ENCODE measurements at places on chromosomes 6 and 20.

- no peak for DNase-seq
Measured at GRCh38 chr20:49320460-49320859, 42.6 kb upstream of the ZNFX1 start.

DNA sequence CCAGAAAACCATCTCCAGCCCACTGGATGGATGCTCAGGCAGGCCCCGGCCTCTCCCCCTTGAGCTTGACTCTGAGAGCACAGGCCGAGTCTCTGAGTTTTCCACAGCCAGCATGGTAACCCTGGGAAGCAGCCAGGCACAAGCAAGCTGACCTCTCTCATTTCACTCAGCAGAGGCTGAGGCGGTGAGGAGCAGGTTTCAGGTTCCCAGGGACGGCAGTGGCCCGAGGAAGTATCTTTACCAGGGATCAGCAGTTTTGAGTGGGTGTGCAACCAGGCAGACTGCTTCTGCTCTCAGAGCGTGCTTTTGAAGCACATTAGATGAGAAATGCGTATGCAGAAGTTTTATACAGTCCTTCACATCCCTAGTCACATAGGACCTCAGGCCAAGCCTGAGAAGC lies 12.6 kb downstream of the HCK start:
- DNase-seq = no peak

DNA sequence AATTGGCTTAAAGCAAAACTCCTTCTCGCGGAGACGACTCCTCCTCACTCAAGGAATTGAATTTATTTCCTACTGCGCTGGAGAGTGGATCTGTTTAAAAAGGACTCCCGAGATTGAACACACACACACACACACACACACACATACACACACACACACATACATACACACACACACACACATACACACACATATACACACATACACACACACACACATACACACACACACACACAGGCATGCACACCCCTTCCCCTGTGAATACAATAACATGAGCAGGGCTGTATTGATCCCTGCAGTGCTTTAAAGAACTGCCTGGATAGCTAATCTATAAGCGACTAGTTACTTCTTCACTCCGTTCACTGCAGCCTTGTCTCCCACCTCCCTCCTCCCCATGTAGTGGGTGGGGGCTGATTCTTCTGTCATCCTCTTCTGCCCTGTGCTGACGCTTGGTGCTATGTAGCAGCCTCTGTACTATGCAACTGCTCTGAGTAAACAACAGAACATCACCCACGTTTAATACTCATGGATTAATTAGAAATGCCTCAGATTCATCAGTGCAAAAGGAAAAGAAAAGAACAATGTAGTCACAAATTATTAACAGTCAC lies 549.0 kb downstream of the CDH26 start:
- no peak for DNase-seq

GRCh38 chr6:116158641-116159040 lies 32.7 kb upstream of the COL10A1 start:
- no peak for DNase-seq

- peak; percentile 78 for DNase-seq
Measured at GRCh38 chr20:48846516-48847492, 19.0 kb upstream of the PREX1 start.

DNA sequence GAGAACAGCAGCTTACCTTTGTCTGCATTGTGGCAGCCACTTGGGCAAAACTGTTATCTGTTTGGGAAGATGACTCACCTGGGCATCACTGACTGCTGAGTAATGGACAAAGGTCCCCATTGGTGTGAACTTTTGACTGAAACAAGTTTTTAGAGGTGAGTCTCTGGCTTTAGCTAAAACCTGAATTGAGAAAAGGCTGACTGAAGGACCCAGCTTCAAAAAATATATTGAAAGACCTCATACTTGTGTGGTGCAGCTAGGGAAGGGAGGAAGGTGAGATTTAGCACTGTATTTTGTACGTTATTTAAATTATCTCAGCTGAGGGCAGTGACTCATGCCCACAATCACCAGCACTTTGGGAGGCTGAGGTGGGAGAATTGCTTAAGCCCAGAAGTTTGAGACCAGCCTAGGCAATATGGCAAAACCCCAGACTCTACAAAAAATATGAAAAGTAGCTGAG lies 4.5 kb upstream of the CITED2 start:
- DNase-seq = no peak

GRCh38 chr6:154247119-154247861 lies 109.3 kb downstream of the IPCEF1 start:
- DNase-seq = no peak

DNA sequence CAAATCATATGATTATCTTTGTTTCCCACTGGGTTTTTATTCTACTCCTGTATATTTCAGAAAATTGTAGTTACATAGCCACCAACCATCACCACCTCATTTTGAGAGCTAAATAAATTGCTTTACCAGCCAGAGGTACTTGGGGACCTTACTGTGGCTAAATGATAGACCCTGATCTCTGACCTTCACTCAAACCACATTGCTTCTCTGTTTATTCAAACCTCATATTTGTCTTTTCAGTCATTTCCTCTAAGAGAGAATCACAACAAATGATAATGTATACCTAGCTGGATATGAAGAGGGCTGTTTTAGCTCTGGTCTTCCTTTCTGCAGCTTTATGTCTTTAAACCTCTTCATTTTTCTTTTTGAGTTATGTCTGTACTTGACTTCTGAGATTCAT lies 142.8 kb downstream of the ADGB start:
- no peak for DNase-seq

DNA sequence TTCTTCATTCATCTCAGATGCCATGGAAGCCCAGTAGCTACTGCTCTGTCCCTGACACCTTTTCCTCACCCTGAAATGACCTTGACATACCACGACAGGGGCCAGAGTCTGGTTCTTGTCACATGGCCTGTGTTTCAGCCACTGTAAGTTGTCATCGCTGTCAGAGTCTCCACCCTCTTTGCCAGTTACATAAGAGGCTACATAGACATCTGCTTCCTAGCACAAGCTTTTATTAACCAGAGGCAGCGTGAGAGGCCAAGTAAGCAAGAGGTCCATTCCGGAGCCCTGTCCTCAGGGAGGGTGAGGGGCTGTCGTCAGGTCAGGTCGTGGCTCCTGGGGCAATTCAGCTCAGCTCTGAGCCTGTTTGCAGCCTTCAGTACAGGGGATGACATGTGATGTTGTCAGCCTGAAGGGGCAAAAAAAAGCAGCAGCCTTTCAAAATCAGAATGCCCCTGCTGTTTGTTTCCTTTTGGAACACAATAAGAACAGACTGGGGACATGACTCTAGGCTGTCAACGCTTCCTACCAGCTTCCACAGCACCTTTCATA lies 146.3 kb downstream of the MTFR2 start:
- DNase-seq = no peak

- no peak for DNase-seq
Measured at GRCh38 chr20:33183312-33183711, 15.4 kb downstream of the BPIFA2 start.

DNA sequence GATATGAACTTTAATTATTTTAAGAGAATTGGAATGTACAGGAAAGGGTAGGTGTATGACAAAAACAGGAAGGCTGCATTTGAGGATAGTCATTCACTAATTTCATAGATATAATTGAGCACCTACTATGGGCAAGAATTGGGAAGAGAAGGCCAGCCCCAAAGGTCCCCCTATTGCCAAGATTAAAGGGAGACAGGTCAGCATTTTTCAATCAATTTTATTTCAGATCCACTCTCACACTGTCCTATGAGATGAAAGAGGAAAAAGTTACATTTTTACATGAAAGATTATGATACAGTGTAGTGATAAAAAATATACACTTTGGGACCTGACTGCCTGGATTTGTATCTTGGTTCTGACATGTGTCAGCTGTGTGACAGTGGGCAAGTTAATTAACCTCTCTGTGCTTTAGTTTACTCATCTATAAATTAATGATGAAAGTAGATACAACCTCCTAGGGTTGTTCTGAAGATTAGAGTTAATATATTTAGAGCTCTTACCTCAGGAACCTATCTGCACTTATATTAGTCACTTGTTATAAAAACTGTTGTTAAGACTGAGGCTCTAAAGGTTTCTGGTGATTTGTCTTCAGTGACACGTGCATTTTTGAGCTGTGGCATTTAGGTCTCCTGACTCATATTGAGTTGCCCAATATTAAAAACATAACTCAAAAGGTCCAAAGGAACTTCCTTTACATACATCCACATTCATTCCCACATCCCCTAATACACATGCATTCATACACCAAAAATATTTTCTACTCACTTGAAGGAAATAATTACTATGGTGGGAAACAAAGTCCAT lies 45.7 kb downstream of the SCGN start:
- no peak for DNase-seq

DNA sequence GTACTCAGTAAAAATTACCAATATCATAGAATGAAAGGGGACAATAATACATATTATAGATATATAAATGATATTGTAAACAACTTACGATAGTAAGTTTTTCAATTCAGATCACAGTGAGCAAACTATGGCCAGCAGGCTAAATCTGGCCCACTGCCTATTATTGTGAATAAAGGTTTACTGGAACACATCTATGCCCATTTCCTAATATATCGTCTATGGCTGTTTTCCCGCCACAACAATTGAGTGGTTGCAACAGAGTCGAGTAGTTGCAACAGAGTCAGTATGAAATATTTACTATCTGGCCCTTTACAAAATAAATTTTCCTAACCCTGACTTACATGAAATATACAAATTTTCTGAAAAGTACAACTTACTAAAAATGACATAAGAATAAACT lies 297.3 kb upstream of the KCNQ5 start:
- DNase-seq = no peak

DNA sequence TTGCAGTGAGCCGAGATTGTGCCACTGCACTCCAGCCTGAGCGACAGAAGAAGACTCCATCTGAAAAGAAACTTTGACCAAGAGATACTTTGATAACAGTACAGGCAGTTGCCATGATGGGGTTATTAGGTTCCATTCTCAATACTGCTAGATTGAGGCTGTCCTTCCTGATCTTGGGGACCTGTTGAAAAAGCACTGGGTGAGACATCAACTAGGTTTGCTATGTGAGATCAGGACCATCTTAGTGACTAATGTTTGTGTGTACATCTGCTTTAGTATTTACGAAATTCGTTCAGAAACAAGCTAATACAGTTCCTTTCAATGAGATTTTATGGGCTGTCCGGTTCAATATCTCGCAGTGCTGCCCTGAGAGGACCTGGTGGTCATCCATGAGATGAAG lies 2.6 kb downstream of the DSE start:
- DNase-seq = no peak

GRCh38 chr6:52787917-52788316 lies 15.7 kb downstream of the GSTA1 start:
- DNase-seq = no peak

DNA sequence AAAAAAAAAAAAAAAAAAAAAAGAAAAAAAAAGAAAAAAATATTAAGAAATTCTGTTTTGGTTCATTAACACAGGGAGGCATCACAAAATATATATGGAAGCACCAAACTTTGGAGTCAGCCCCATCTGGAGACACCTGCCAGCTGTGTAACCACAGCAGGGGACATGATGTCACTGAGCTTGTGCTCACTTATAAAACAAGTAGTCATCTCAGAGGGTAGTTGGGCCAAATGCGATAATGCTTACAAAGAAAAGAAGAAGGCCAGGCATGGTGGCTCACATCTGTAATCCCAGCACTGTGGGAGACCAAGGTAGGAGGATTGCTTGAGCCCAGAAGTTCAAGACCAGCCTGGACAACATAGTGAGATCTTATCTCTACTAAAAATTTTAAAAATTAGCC lies 1.1 kb upstream of the BNIP5 start:
- no peak for DNase-seq

DNA sequence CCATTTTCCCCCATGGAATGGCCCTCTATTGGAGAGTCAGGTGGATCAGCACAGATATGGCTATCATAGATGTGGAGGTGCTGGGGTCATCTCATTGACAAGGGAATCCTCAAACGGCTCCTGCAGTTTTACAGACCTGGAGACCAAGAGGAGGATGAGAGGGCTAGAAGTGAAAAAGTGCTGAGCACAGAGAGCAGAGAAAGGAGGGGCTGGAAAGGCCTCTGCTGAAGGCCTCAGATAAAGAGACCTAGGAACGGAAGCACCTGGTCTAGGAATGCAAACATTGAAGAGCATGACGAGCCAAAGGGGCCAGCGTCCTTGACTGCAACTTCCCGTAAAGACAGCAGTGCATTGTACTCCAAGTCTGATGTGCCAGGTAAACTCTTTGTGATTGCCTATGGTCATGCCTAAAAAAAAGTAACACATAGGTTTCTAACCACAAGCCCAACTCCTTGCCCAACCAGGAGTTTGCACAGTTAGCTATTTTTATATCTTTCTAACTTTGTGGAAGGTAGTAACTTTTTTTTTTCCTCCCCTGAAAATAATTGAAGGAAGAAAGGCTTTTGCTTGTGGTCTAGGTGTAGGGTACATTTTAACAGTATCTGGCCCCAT lies 15.2 kb downstream of the RSPH4A start:
- DNase-seq = no peak

GRCh38 chr20:24953621-24954133 lies 4.6 kb downstream of the CST7 start:
- DNase-seq = peak; percentile 63

DNA sequence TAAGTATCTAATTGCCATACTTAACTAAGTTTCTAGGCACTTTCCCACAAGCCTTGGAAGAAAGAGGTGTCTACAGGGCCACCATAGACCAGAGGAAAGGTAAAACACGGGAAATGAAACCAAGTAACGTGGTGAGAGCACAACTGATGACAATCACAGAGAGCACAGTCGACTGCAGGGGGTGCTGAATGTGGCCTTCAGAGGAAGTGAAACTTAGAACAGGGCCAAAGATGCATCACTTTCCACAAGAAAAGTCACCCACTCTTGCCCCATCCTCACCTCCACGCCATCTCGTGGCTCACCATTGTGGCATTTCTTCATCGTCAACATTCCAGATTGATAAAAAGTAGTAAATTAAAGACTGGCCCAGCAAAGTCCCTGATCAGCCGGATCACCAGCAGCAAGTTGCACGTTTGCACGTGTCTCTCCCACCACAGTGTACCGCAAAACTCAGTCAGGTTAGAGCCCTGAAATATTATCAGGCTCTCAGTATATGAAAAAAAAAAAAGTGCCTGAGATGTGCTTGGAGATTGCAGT lies 31.4 kb downstream of the HIVEP2 start:
- peak; percentile 84 for DNase-seq

- no peak for DNase-seq
Measured at GRCh38 chr6:16711546-16712254, 49.6 kb downstream of the ATXN1 start.

DNA sequence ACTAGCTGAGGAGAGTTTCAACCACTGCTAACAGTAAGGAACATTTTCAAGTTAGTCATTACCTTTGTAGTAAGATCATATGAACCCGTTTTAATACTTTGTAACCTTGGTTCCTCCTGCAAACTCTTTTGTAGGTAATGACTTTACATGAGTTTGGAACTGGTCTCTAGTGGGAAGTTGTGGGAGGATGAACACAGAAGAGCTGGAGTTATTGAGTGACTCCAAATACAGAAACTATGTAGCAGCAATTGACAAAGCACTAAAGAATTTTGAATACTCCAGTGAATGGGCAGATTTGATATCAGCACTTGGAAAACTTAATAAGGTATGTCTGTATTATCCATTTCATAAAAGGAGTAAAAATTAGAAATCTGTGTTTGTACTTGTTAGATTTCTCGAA lies 29.3 kb downstream of the DOP1A start:
- DNase-seq = no peak

- DNase-seq = no peak
Measured at GRCh38 chr6:33271117-33271467, 584 bp downstream of the VPS52 start.

GRCh38 chr6:119116712-119117281 lies 38.3 kb upstream of the FAM184A start:
- DNase-seq = no peak

GRCh38 chr6:119024111-119024510 lies 54.4 kb downstream of the FAM184A start:
- no peak for DNase-seq
